NAMALWA (cell line): ENCODE measurements at places on chromosomes 11 and 22.

GRCh38 chr11:62508336-62509058 is 38.1 kb downstream of the AHNAK start:
- DNase-seq: peak; percentile 15

- no peak for DNase-seq
Measured at GRCh38 chr11:125223901-125224361, 59.4 kb downstream of the PKNOX2 start.

DNA sequence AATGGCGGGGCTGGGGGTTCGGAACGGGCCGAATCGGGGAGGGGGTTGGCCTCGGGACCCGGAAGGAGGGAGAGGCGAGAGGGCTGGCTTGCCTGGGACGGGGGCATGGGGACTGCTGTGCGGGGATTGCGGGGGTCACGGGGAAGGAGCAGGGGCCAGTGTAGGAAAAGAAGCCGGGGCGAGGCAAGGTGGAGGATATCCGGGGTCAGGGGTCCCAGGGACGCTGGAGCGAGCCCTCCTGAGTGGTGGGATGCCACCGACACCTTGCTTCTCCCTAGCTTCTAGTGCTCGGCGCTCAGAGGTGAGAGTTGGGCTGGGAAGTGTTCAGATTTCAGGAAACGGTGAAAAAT is 426 bp upstream of the GDPD5 start:
- no peak for DNase-seq

GRCh38 chr11:59141673-59142460 is 789 bp upstream of the FAM111A start:
- DNase-seq: no peak

DNA sequence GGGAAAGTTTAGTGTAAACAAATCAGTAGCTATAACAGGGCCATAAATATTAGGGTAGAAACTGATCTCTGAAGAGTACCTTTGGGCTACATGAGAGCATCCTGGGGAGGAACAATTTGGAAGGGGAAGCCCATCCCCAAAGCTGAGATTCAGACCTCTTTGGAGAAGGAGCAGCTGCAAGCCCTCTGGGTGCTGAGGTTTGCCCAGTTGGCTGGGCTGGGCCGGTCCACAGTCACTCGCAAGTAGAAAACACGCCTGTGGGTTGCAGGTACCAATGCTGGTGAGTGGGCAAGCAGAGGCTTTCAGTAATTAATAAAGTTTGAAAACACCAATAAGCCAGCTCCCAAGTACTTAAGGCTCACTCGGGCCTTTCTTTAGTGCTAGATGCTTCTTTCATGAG is 124.5 kb downstream of the ARHGAP8 start:
- DNase-seq: no peak

DNA sequence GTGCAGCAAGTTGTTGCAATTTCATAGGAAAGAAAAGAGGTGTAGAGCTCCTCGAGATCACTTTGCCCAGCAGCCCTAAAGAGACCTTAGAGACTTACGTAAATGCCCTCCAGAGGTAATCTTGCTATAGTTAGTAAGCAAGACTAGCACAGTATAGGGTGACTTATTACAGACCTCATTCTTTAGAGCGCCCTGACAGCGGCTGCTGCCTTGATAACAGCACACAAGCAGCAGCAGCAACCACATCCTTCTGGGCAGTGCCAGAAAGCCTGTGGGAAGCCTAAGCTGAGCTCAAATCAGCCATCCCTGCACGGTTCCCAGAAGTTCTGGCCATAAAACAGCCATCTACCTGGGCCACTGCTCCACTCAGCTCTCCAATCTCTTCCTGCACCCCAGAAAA is 22.6 kb upstream of the OR56B1 start:
- no peak for DNase-seq

- DNase-seq: peak; percentile 32
Measured at GRCh38 chr11:59368238-59369022, 9.7 kb downstream of the OR5AN1 start.

- DNase-seq: no peak
Measured at GRCh38 chr11:12243486-12243885, 133.1 kb downstream of the MICAL2 start.

DNA sequence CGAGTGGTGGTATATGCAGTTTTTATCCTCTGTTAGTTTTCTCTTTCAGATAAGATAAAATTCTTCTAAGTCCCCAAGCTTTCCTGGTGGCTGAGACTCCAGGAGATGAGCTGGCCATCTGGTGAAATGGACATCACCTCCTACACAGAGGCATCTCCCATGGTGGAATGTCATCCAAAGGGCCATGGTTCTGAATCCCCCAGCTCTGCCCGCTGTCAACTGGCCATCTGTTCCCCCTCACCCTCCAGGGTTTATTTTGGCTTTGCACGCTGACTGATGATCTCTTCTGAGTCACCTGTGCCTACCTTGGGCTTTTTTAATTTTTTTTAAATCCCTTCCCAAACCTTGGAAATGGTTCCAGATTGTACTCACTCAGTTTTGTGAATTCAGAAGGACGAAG is 142.2 kb downstream of the HIPK3 start:
- no peak for DNase-seq

DNA sequence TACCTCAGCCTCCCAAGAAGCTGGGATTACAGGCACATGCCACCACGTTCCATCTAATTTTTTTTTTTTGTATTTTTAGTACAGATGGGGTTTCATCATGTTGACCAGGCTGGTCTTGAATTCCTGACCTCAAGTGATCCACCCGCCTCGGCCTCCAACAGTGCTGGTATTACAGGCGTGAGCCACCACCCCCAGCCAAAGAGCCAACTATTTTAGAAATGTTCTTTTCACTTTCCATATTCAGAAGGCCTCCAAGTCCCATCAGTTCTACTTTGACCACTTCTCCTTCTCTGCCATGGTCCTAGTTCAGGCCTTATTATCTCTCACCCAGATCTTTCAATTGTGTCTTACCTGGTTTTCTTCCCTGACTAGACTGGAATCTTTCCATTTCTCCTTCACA is 48.2 kb downstream of the CCDC83 start:
- DNase-seq: no peak

DNA sequence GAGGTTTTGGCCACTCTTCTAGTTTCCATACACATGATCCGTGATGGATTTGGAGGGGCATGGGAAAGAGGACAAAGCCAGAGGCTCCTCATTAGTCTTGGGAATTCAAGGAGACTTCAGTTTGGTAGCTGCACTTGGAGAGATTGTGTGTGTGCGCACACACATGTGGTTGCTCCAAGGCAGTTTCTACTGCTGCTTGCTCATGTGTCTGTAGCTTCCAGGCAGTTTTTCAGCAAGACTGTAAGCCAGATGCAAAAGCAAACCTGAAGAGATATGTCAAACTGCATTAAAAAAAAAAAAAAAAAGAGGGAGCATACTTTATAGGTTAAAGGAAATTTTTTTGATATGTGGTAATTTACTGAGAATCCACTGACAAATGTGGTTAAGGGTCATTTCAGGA is 95.7 kb downstream of the OSBP2 start:
- no peak for DNase-seq

DNA sequence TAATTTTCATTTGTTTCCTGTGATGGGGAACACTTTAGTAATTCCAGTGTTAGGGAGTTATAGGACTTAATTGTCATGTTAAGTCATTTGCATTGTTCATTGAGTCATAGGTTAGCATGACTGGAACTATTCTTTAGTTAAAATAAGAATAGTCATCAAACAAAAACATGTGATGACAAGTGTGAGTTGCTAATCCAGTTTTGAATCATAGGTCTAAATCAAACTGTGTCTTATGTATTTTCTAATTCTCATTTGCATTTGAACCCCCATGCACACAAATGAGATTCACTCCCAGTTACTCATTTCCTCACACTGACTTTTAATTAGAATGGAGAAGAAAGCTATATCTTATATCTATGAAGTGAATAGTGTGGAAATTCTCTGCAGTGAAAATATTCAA is 405.6 kb downstream of the LRRC4C start:
- DNase-seq: no peak
